ENCODE measurements at places on chromosomes 11 and 22.

GRCh38 chr11:1570896-1571759 is 943 bp downstream of the DUSP8 start:
- no peak for DNase-seq

- no peak for DNase-seq
These were observed 26.8 kb downstream of the CADM1 start for GRCh38 chr11:115477410-115477809.

DNA sequence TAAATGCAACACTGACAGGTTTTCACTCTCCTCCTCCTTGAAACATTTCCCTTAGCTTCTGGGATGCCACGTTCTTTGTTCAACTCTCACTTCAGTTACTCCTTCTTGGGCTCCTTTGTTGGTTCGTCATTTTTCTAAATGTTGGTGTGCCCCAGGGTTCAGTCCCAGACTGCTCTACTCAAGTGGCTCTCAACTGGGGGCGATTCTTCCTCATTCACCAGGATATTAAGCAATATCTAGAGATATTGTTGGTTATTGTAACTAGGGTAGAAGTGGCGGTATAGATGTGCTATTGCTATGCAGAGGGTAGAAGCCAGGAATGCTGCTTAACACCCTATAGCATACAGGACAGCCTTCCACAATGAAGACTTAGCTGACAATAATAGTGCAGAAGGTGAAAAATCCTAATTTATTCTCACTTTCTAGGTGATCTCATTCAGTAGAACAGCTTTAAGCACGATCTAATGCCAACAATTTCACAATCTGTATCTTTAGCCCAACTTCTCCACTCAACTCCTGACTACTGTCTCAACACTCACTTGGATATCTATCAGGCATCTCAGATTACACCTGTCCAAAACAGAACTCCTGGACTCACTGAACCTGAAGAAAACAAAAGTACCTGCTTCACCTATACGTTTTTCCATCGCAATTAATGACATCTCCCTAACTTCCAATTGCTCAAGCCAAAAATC is 4.6 kb downstream of the NUP160 start:
- no peak for DNase-seq

DNA sequence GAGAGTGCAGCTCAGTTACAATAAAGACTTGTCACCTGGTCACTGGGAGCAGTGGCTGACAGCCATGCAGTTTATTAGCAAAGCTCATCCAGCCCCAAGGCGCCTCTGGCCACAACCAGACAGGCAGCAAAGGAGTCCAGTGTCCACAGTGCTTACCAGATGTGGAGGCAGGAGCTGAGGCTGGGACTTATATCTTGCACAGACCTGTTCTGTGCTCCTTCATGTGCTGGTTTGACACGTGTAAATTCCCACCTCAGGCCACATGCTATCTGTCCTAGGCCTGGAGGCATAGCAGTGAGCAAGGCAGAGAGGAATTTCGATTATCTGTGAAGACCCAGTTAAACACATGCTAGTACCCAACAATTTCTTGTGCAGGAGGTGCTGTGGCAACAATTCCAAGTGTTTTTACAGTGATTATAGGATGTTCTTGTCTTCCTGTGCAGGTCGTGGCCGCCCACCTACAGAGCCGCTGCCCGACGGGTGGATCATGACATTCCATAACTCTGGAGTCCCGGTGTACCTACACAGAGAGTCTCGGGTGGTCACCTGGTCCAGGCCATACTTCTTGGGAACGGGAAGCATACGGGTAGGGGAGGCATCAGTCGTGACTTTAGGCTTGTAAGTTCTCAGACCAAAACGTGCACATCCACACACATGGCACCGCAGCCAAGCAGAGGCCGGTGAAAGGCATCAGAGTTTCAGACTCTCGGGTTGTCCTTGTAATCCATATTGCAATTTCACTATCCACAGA is 9.4 kb downstream of the DGCR8 start:
- no peak for DNase-seq

GRCh38 chr22:27064386-27064785 is 407.0 kb downstream of the MIAT start:
- no peak for DNase-seq

DNA sequence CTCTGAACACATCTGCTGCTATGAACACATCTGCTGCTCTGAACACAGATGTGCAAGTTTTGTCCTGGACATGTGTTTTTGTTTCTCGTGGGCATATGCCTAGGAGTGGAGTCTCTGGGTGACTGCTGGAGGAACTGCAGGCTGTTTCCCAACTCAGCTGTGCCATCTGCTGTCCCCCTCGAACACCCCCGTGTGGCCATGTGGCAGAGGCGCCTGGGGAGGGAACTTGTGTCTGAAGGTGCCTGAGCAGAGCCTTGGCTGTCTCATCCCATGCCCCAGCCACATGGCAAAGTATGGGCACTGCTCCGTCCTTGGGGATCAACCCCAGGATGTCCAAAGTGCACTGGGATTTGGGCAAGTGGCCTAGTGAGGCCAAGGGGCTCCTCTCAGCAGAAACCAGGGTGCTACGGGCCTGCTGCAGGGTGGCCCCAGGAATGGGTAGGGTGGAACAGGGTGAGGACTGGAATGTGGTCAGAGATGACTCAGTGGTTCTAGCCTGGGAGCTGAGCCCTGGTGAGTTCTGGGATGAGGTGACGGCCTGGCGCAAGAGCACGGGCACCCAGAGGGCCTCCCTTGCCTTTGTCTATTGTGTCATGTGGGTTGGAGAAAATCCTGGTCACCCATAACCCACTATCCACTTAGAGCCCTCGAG is 14.7 kb downstream of the GATD1 start:
- DNase-seq: no peak

DNA sequence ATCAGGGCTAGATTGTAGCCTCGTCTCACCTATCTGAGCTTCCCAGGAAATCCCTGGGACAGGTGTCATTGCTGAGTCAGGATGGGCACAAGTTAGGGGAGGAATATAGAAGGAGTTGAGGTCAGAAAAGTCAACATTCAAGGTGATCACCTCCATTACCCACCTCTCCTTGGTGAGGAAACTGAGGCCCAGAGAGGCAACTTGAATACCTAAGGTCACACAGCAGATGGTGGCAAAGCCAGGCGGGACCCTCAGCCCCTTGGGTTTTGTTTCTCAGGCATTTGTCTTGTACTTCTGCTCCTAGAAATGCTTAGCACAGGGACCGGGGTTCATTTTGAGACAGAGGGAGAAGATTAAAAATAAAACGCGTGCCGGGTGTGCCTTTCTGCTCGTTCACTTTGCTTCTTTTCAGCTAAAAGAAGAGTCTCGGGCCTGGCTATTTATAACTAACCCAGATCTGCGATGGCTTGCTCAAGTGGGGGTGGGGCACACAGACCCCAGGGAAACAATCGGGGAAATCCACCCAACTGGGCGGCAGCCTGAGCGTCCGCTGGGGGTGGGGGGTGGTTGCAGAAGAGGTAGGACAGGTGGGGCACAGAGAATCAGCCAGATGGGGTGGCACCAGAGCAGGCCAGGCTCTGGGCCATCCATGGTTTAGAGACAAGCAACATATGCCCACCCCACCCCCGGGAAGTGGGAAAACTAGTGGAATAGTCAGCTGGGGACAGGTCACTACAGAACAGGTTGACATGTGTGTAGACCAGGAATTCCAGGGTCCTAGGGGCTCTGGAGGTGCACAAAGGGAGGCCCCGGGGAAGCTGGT is 3.9 kb upstream of the GNAZ start:
- DNase-seq: no peak

- no peak for DNase-seq
These were observed 78.6 kb upstream of the RTL6 start for GRCh38 chr22:44576311-44577260.

DNA sequence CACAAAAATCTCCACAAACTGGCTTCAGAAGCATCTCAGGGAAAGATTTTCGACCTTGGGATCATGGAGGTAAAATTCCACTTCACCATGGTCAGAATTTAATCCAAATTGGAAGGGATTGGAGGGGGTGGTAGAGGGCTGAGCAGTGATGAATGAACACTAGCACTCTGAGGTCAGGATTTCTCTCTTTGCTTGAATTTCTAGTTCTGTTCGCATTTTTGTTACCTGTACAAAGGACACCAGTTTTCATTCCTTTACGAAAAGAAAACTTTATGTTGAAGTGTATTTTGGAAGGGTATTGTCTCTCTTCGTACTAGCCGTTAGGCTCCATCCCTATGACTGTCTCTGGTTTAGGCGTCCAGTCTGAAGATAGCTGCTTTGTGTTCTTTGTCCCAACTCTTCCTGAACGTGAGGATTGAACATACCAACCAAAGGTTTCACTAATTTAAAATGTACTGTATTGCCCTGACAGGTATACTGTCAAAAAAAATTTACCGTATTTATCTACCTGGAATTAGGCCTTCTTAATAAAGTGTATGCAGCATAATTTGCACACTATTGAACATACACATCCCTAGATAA is 772 bp downstream of the GRAP2 start:
- DNase-seq: no peak

All from fibroblast of skin of left biceps (primary cell).